ENCODE measurements at places on chromosomes 11 and 22.

- no peak for DNase-seq
These were observed 5.8 kb upstream of the KDM2A start for GRCh38 chr11:67113231-67113721.

GRCh38 chr11:7981619-7982157, 5.4 kb upstream of the EIF3F start:
- no peak for DNase-seq

DNA sequence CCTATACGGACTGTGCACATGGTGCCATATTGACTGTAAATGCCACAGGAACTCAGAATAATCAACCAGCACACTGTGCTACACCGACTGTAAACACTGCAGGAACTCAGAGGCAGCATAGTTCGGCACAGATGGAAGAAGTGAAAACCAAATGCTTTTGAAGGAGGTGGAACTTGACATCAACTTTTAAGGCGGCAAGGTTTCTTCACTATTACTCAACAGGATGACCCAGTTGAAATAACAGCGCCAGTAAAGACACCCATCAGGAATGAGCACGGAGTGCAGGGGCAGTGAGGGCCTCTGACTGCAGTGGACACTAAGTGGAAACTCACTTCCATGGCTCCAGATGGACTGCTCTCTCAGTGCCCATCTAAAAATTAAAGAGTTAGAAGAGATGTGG, 15.7 kb downstream of the TESMIN start:
- DNase-seq = no peak

- DNase-seq = no peak
These were observed 15.4 kb upstream of the CAT start for GRCh38 chr11:34423300-34423699.

DNA sequence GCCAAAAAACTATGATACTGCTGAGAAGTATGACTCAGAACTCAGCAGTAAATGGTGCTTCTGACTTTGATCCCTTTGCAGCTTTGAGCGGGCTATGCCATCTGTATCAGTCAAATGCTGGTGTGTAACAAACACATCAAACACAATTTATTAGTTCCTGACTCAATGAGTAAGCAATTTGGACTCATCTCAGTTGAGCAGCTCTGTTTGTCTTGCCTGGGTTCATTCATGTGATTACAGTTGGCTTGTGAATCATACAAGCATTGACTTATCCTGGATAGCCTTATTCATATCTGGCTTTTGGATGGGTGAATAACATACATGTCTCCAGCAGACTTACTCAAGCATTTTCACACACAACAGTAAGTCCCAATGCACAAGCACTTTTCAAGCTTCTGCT, 858.8 kb downstream of the METTL15 start:
- no peak for DNase-seq

GRCh38 chr11:67437082-67437808, at the start of gene PTPRCAP:
TSS of gene PTPRCAP (minus strand) at chr11:67437682. CDS start at chr11:67437619, 63 bp downstream.
- no peak for DNase-seq

DNA sequence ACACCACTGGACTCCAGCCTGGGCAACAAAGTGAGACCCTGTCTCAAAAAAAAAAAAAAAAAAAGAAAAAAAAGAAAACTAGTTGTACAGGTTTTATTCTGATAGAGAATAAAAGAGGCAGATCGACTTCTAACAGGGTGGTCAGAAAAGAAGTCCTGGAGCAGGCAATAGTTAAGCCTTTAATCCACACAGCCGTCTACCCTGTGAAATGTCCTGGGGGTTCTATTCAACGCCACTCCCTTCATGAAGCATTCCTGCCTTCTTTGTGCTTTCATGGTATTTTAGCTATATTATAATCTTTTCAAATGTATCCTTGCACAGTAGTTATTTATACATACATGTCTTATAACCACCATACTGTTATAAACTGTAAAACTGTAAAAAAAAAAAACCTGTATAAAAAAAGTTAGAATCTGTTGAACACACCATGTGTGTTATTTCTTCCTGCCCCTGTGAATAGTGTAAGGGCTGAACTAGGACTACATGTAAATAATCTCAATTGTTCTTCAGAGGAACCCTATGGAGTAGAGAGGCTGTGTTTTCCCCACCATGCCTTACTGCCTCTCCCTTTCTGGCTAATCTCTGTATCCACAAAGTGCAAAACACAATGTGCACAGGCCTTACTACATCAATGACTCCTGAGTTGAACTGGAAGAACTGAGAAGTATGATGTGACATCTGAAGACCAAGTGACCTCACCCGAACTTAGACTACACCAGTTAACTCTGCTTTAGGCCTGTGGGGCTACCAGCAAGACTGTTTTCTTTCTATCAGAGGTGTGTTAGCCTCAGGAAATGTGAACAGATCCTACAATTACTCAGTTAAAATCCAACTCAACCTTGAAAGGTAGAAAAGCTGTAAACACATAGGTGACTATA, 25.3 kb downstream of the PRCP start:
- no peak for DNase-seq

- DNase-seq = no peak
These were observed 88.6 kb downstream of the BCR start for GRCh38 chr22:23268877-23269276.

DNA sequence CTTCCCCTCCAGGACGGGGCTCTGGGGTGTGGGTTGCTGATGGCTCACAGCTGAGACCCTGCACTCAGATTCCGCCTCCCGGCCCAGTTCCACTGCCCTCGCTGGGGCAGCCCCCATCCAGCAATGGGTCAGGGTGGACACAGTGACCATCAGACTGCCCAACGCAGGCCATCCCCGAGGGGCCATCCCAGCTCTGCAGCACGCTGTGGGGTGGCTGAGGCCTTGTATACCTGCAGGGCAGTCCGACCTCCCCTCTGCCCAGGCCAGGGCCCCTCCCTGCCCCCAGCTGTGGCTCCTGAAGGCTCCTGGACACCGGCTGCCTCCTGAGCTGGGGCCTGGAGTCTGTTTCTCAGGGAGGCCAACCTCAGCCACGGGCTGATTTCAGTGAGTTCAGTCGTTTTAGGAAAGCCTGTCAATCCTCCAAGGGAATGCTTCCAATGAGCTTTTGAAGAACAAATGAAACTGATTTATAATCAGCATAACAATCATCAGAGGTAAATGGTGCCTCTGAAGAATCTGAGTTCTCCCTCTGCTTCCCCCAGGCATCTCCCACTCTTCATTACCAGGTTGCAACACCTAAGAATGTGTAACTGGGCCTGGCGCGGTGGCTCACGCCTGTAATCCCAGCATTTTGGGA, 95.1 kb downstream of the CELSR1 start:
- DNase-seq = no peak

DNA sequence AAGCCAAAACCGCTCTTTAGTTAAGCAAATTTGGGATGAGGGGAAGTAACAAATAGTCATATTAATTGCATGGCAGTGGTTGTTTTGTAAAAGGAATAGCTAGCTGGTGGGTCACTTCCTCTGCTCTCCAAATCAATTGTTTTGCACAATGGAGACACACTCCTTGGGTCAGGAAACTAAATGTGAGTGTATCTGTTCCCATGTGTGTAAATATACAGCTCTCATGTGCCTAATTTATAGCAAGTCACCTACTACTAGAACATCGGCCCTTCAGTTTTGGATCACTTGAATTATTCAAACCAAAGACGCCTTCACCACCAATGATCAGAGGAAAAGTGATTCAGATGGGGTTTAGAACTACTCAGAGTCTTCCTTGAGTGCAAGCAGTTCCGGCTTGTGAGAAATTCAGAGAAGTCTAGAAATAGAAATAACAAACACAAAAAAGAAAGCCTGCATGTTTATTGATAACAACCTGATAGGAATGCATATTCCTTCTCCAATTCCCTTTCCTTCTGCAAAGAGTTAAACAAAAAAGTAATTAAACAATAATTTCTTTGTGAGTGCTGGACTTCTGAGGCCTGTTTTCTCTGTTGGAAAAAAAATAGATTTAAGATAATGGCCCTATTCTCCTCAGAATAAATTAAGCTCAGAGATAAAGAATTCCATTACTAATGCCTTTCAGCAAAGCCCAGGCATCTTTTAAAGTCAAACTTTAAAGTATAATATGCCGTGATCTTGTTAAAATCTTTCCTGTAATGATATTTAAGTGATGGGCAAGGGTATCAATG, 100.4 kb downstream of the KIRREL3 start:
- DNase-seq = no peak

GRCh38 chr11:12017865-12018453, 9.5 kb upstream of the DKK3 start:
- no peak for DNase-seq

DNA sequence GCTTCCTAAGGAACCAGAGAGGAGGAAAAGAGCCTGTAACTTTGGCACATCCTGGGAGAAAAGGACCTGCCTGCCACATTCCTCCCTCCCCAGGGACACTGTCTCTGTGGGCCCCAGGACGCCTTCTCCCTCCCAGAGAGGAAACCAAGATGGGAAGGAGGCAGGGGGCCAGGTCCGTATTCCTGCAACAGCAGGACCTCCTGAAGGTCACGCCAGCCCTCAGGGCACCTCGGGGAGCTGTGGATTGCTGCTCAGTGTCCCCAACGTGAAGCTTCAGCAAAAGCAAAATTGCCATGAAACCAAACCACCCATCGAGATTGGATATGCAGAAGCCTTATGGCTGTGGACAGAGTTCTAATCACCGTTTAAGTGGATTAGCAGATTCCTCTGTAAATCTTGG, 86.7 kb downstream of the ARHGAP8 start:
- DNase-seq = no peak

DNA sequence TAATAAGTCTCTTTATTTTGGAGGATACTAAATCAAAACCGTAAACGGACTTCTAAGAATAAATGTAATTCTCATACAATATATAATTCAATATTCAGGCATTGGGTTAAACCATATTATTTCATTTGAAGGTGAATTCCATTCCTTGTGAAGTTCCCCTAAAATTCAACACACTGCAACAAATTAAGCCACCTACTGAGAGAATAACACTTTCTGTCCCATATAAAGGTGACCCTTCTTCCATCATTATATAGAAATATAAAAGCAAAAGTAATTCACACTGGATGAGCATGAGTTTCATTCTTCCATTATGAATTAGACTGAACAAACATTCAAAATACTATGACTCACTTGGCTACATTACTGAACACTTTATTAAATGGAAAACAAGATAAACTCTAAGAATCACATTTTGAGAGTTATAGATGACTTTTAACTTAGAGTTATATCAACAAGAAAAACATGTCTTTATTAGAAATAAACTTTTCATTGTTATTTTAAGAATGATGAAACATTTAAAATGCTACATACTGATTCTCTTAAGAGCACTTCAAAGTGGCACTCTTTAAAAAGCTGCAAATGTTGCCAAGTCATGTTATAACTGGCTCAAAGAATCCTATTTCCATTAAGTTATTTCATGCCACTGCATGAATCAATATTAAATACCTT, 2.8 kb downstream of the SESN3 start:
- no peak for DNase-seq

- DNase-seq = no peak
These were observed 53.6 kb downstream of the GRAMD4 start for GRCh38 chr22:46673662-46674236.

DNA sequence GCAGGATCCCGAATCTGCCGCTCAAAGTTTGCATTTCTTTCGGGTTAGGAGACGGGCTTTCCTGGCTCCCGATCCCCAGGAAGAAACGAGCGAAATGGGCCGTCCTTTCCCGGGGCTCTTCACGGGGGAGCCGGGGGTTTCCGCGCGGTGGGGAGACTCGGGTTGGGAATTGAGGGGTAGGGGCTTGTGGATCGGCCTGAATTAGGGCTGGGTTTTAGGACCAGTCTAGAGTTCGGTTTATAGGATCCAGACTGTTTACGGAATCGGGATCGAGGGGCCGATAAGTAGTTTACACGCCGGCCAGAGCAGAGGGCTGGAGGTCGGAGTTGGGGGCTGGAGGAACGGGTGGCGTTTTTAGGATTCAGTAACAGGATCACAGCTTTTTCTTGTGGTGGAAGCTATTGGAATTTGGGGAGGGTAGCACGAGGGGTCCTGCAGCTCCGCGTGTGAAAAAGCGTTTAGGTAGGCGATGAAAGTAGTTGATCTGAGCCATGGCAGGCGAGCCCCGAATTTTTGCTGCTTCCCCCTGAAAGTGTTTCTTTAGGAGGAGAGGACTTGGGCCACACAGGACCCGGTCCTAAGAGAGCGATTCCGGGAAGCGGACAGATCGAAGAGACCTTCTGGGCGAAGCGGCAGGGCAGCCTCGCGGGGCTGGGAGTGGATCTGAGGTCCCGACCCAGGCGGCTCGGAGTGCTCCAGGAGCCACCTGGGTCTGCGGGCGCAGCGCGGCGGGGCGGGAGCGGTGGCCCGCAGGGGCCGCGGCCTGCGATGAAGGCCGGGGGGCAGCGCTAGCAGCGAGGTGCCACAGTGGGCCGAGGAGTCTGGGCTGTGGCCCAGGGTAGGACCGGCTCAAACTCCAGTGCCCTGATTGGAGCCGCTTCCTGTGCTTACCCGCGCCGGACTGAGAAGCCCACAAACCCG, 1.6 kb downstream of the PKNOX2 start:
- no peak for DNase-seq

DNA sequence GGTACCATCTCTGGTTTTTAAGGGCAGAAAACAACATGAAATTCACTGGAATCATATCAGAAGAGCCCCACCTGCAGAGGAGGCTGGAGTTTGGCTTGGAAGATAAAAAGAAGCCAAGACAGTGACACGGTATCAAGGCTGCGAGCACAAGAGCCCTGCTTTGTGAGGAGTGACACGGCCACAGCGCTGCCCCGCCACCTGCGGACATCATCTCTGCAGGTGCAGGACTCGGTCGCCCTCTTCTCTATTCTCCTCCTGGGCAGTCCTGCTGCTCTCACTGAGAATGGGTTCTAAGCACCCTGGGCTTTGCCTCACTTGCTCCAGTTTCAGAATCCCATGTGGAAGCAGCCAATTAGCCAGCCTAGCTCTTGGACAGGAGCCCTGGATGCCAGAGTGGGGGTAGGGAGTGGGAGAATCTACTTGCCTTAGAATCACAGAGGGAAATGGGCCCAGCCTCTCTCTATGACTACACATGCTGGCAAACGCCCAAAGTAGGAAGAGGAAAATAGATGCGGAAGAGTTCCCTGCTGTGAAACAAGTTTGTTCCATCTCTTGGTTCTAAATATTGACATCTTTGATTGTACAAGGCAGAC, 17.1 kb downstream of the APOL4 start:
- DNase-seq = no peak

DNA sequence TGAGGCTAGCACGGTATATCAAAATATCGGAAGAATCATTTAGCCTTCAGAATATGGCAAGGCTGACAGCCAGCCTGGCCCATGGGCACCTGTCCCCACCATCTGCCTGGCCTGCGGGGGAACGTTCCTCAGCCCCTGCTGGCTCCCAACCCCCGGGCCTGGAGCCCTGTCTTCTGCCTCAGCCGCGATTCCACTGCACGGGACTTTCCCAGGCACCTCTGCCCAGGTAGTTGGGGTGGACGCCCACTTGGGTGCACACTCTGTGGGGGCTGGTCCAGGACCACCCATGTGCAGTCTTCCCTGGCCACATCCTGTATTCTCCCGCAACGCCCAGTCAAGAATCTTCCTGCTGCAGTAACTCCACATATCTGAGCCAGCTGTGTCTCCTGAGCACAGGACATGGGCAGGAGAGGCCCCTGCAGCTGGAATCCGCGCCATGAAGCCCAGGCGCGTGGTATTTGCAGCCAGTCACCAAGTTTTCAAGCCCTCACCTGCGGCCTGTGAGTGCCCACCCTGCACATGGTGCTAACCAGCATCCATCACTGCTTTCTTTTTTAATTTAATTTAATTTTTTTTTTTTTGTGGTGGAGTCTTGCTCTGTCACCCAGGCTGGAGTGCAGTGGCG, 77.9 kb downstream of the KCNQ1 start:
- DNase-seq = no peak

Data from HS-5 (cell line).